MM.1S (cell line): ENCODE measurements at places on chromosomes 3 and 15.

DNA sequence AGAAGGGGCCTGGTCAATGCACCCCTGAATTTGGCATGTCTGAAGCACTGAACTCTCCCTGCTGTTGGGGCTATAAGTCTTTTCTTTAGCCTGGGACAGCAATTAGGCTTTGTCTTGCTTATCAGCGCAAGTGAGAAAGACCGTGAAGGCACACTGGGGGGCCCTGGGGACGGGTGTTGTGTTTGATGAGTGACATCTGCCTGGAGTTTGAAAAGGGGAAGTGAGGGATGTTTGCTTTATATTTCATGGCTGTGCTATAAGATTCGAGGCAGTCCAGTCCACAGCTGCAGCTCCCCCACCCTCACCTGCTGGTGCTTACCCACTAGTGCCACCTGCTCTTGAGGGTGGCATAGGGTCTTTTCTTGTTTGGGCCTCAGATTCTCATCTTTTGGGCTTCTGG, 44.8 kb downstream of the CEMIP start:
- no peaks in the 10 kb centered on the region for H3K27me3 ChIP-seq
- H3K4me3 ChIP-seq = no peak overlapping the region
- H3K36me3 ChIP-seq = no peaks in the 10 kb centered on the region
- DNase-seq = no peak

- no peaks in the 10 kb centered on the region for H3K36me3 ChIP-seq
- no peak overlapping the region for H3K4me3 ChIP-seq
- H3K27me3 ChIP-seq = no peaks in the 10 kb centered on the region
- H3K4me1 ChIP-seq = peaks cover 20% of the 10 kb centered on the region
- no peak for DNase-seq
These were observed 37.2 kb downstream of the SLC6A6 start for GRCh38 chr3:14439501-14440167.

GRCh38 chr3:40497288-40497687, 8.6 kb upstream of the ZNF620 start:
- no peaks in the 10 kb centered on the region for H3K36me3 ChIP-seq
- H3K27me3 ChIP-seq = no peaks in the 10 kb centered on the region
- H3K4me1 ChIP-seq = no peaks in the 10 kb centered on the region
- DNase-seq = no peak

DNA sequence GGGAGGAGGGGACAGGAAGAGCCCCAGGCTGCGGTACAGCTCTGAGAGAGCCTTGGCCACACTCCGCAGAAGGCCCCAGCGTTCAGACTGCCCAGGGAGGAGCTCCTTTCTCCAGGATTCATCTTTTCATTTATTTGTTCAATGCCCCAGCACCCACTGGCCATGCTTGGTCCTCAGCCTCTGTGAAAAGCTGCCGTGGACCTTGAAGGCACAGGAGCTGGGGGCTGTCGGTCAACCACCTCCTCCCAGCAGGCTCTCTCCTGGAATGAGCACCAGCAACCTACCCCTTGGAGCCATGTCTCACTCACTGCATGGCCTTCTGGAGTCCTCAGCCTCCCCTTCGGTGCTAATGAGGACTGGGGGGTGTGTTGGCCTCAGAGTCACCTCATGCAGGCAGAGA, 21.6 kb upstream of the PRR23E start:
- no peak for DNase-seq
- H3K4me3 ChIP-seq = no peak overlapping the region
- H3K4me1 ChIP-seq = no peaks in the 10 kb centered on the region
- no peaks in the 10 kb centered on the region for H3K36me3 ChIP-seq

- H3K27me3 ChIP-seq = no peaks in the 10 kb centered on the region
- H3K36me3 ChIP-seq = no peaks in the 10 kb centered on the region
- H3K4me1 ChIP-seq = no peaks in the 10 kb centered on the region
- DNase-seq = no peak
- H3K27ac ChIP-seq = no peak overlapping the region
These were observed 18.2 kb upstream of the CEMIP start for GRCh38 chr15:80760960-80761359.

DNA sequence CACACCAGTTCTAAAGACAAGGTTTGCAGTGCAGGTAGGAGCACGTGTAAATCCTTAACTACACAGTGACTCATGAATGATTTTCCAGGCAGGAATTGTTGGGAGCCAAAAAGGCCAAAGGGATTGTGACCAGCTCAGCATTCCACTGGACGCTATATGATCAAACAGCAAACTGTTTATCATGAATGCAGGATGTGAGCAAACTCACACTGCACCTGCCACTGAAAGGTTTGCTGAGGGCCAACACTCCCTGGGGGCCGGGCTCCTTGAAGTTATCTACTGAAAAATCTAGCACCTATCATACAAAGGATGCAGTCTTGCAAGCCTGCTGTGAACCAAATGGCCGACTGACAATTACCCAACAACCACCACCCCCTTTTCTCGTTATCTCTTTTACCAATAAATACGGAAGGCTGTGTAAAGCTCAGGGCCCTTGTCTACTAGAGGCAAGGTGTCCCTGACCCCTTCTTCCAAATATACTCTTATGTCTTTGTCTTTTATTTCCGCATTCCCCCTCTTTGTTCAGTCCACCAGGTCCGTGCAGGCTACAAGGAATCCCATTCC, 11.5 kb upstream of the DNASE1L3 start:
- H3K36me3 ChIP-seq = no peaks in the 10 kb centered on the region
- H3K4me3 ChIP-seq = no peak overlapping the region
- no peaks in the 10 kb centered on the region for H3K27me3 ChIP-seq
- H3K27ac ChIP-seq = no peak overlapping the region

GRCh38 chr15:31390777-31391486, 64.3 kb downstream of the KLF13 start:
- no peak overlapping the region for H3K27ac ChIP-seq
- no peaks in the 10 kb centered on the region for H3K36me3 ChIP-seq
- peaks cover 6% of the 10 kb centered on the region; the same call in 1 of the 2 replicates for H3K27me3 ChIP-seq
- no peak for DNase-seq

DNA sequence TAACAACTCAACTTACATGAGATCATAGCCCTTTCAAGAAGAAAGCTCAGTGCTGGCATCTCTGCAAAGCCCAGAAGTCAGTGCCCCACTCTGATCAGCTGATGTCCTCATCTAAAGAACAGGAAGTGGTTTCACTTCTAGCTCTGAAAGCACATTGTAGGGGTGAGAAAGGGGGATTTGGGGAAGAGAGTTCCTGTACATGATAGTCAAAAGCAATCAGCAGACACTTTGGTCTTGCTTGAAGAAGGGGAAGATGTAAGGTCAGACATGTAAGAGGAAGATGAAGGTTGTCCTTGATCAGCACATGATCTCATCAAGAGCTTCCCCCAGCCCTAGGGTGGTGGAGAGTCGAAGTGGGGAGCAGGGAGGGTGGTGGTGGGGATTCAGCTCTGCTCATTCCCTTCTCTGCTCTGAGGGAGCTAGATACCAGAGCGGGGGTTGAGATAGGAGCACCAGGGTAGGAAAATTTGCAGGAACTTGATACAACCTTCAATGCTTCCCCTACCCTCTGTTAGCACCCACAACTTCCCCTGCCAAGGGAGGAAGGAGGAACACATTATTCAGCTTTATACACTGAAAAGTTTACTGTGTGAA, 76.4 kb upstream of the ETV5 start:
- no peaks in the 10 kb centered on the region for H3K36me3 ChIP-seq
- DNase-seq = peak; percentile 79
- no peak overlapping the region for H3K4me3 ChIP-seq
- peaks cover 11% of the 10 kb centered on the region for H3K4me1 ChIP-seq

GRCh38 chr15:45121706-45122417, 7.7 kb downstream of the DUOXA2 start:
- no peak for DNase-seq
- peaks cover 25% of the 10 kb centered on the region for H3K27me3 ChIP-seq
- no peaks in the 10 kb centered on the region for H3K36me3 ChIP-seq
- no peak overlapping the region for H3K27ac ChIP-seq

GRCh38 chr3:44803298-44803697, 41.7 kb downstream of the KIF15 start:
- no peaks in the 10 kb centered on the region for H3K4me1 ChIP-seq
- 0 out of 2 replicates have a peak, but pooled peaks cover 9% of the 10 kb centered on the region for H3K36me3 ChIP-seq

GRCh38 chr3:173225351-173225750, 84.3 kb upstream of the SPATA16 start:
- H3K4me3 ChIP-seq = no peak overlapping the region
- H3K27me3 ChIP-seq = no peaks in the 10 kb centered on the region
- no peaks in the 10 kb centered on the region for H3K36me3 ChIP-seq
- H3K4me1 ChIP-seq = no peaks in the 10 kb centered on the region

DNA sequence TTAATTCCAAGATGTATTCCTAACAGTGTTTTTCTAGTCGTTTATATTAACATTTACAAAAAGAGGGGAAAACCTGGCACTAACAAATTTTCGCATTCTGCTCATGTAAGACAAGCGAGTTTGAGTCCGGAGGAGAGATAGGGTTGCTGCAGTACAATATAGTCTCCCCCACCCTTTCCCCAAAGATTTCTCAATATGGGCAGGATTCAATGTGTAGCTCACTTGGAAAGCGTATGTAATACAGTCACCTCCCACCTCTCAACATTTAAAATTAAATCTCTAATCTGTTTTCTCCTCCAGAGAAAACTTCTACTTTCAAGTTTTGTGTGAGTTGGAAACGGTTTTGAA, 57.9 kb downstream of the CMSS1 start:
- H3K36me3 ChIP-seq = no peaks in the 10 kb centered on the region
- H3K4me1 ChIP-seq = no peaks in the 10 kb centered on the region
- H3K4me3 ChIP-seq = no peak overlapping the region
- DNase-seq = no peak
- no peak overlapping the region for H3K27ac ChIP-seq

- DNase-seq = peak; percentile 27
- H3K27ac ChIP-seq = no peak overlapping the region
- H3K27me3 ChIP-seq = 0 out of 2 replicates have a peak, but pooled peaks cover 4% of the 10 kb centered on the region
- H3K36me3 ChIP-seq = no peaks in the 10 kb centered on the region
- peaks cover 8% of the 10 kb centered on the region; the same call in 1 of the 2 replicates for H3K4me1 ChIP-seq
These were observed 20.8 kb downstream of the MUC4 start for GRCh38 chr3:195790901-195791300.

DNA sequence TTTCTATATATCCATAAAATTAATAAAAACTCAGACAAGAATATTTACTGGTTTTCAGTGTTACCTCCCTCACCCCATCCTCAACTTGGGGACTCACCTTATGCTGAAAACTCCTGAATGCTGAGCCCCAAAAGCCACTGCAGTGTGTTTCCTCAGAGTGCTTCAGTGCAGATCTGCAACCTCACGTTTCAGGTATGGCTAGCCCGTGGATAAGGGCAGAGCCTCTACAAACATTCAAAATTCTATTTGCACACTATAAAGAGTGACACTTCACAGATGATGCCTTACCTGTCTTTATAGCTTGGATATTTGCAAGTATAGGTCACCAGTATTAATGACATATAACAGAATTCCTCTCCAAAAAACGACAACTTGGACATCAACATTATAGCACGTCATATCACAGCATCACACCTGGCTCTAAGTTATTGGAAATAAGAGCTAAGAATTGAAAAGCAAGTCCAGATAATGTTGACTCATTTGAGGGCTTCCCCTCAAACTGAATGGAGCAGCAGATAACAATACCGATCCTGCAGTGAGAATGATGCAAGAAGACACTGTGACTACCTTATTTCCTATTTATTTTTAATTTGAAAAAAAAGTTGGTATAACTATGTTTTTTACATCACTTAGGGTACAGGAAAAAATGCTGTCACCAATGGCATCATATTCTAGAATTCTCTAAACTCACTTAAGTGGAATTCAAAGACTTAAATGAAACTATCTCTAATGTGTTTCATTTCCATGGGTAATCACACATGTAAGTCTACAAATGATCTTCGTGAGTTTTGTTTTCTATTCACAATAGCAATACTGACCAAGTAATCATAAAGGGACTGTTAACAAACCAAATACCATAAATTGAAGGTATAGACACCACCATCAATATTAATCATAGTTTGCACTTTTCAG, 40.7 kb upstream of the RSL24D1 start:
- H3K4me3 ChIP-seq = no peak overlapping the region
- H3K4me1 ChIP-seq = peaks cover 14% of the 10 kb centered on the region
- no peak for DNase-seq
- no peaks in the 10 kb centered on the region; the same call in 1 of the 2 replicates for H3K36me3 ChIP-seq

- no peaks in the 10 kb centered on the region for H3K36me3 ChIP-seq
- no peaks in the 10 kb centered on the region for H3K27me3 ChIP-seq
- H3K4me1 ChIP-seq = no peaks in the 10 kb centered on the region
- H3K27ac ChIP-seq = no peak overlapping the region
- no peak for DNase-seq
- no peak overlapping the region for H3K4me3 ChIP-seq
These were observed 214.2 kb upstream of the PROK2 start for GRCh38 chr3:71998995-71999673.

- H3K4me3 ChIP-seq = no peak overlapping the region
- no peaks in the 10 kb centered on the region for H3K4me1 ChIP-seq
- no peak for DNase-seq
- H3K36me3 ChIP-seq = no peaks in the 10 kb centered on the region
- no peak overlapping the region for H3K27ac ChIP-seq
These were observed 58.9 kb downstream of the GASK1A start for GRCh38 chr3:43038010-43038409.

DNA sequence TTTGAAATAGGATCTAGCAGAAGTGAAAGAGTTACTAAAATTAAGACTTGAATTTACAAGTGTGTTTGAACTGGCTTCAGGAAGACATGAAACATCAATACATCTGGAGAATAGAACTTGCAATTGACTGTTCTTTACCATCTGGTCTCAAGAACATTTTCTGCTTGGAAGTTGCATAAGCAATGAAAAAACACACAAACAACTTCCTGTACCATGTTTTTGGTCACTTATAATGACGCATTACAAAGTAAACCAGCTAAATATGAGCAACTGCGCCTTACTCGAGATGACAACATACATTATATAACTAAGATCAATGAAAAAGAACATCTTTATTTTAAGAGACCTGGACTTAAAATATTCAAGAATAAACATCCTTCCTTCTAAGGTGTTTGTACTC, 112.5 kb downstream of the TIGIT start:
- H3K27ac ChIP-seq = no peak overlapping the region
- H3K4me3 ChIP-seq = no peak overlapping the region
- DNase-seq = no peak

GRCh38 chr3:59388555-59389270, 338.9 kb upstream of the CFAP20DC start:
- DNase-seq = peak; percentile 66
- H3K4me3 ChIP-seq = 0 out of 2 replicates have a peak overlapping the region, but pooled peaks have one; percentile 1
- peaks cover 51% of the 10 kb centered on the region for H3K4me1 ChIP-seq
- no peaks in the 10 kb centered on the region for H3K27me3 ChIP-seq
- H3K27ac ChIP-seq = peak overlapping the region; percentile 72

- no peaks in the 10 kb centered on the region for H3K36me3 ChIP-seq
- peak overlapping the region; percentile 17 for H3K4me3 ChIP-seq
- DNase-seq = peak; percentile 31
- H3K27ac ChIP-seq = peak overlapping the region; percentile 98
- peaks cover 48% of the 10 kb centered on the region for H3K4me1 ChIP-seq
These were observed 6.4 kb downstream of the C3orf52 start for GRCh38 chr3:112092496-112093179.
